ENCODE measurements at places on chromosomes 4 and X.

DNA sequence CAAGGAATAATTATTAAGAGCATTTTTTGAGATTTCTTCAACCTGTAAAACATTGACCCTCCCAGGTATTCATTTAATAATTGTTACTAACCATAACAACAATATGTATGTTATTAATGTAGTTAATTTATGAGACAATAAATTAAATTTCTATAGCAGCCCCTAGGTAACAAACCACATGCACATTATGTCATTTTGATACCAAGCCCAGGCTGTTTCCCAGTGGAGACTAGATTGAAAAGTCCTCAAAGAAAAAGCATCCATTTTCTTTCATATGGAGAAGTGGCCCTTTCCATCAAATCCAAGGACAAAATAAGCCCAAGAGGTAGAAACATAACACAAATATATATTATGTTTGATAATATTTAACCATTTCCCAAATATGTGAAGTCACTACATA lies 104.3 kb upstream of the GK2 start:
- no peak for DNase-seq

DNA sequence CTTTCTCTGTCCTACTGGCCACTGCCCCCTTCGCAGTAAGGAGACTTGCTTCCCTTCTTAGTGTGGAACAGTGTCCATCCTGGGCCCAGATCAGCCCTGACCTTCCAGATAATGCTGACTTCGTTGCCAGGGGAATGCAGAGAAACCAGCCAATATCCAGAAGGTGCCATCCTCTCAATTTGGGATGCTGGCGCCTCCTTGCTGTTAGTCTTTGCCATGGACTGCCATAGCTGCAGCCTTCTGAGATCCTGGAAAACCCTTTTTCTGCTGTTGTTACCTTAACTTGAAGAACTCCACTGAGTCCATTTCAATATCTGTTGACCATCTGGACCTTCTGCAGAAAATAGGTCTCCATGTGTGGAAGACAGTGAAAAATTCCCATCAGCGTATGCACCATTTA lies 21.8 kb downstream of the RAI2 start:
- DNase-seq: no peak

GRCh38 chrX:10566716-10567097 lies 53.7 kb downstream of the MID1 start:
- DNase-seq: no peak

GRCh38 chrX:74262452-74263209 lies 41.3 kb upstream of the ZCCHC13 start:
- DNase-seq: no peak

GRCh38 chr4:85423431-85423830 lies 51.5 kb upstream of the ARHGAP24 start:
- DNase-seq: no peak
